ENCODE measurements at places on chromosomes 2 and 18.

DNA sequence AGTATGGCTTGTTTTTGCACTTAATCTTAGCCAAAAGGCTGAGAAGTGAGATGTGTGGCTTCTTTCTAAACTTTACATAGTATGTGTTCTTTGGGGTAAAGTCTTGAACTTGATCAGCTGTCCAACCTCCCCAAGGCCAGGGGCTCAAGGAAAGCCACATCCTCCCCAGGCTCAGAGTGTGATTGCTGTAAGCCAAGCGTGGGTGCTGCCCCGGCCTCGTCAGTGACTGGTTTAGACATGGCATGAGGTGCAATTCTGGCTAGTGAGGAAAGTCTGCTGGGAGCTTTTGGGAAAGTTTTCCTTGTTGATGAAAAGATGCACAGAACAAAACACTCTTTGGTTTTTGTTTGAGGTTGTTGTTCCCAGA is 40.2 kb downstream of the TMEM177 start:
- no peak for DNase-seq

DNA sequence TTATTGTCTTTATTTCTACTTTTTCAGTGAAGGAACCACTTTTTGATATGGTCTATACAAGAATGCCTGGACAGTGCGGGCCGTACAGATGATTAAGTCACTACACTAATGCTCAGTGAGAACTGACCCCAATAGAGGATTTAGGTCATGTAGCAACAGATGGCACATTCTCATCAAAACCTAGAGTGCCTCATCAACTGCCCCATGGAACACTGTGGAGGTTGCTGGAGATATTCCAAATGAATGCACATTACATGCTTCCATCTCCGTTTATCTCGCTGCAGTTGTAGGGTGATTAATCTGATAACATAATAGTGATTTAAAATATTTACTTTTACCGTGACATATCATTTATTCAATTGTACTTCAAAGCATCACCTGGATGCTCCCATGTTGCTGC is 41.8 kb upstream of the COPS8 start:
- no peak for DNase-seq

DNA sequence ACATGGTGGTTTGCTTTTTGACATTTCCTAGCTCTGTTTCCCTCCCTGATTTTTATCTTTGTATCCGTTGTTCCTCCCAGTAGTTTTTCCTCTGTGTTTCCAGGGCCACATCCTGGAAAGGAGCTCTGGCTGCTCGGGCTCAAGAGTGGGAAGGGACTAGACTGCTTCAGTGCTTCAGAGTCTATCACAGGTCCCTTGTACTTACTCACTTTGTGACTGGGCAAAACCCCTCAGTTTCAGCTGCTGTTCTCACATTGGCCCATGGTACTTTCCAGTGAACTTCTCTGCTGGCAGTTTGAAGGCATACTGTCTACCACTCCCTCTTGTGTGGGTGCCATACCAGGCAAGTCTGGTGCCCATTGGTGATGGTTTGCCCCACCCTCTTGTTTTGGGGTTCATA is 7.5 kb upstream of the STAMBP start:
- no peak for DNase-seq

DNA sequence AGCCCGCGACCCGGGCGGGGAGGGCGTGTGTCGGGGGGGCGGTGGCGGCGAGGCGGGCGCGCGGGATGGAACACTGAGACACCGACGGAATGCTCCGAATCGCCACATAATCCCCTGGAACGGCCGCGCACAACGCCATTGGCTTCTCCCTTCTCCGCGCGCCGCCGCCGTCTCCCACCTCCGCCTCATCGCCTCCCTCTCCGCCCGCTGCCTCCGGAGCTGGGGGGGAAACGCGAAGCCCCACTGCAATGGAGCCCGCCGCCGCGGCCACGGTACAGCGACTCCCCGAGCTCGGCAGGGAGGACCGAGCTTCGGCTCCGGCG is at the start of gene PHLPP1:
TSS of gene PHLPP1 (plus strand) at position 106 of the 323 bp plus-strand sequence. CDS start at position 249, 143 bp downstream.
- no peak for DNase-seq

- DNase-seq: no peak
Measured at GRCh38 chr2:65345631-65346030, 86.8 kb downstream of the SPRED2 start.

- DNase-seq: no peak
Measured at GRCh38 chr2:28995765-28996750, 15.0 kb downstream of the TOGARAM2 start.

- DNase-seq: no peak
Measured at GRCh38 chr2:222418739-222419138, 5.6 kb upstream of the SGPP2 start.

- no peak for DNase-seq
Measured at GRCh38 chr2:237691029-237691907, 63.9 kb downstream of the LRRFIP1 start.

GRCh38 chr2:232636788-232637420 is 3.5 kb downstream of the EFHD1 start:
- DNase-seq: no peak

- DNase-seq: no peak
Measured at GRCh38 chr18:63186520-63187222, 132.9 kb downstream of the BCL2 start.

GRCh38 chr2:18619091-18619490 is 29.7 kb upstream of the NT5C1B start:
- DNase-seq: no peak

- no peak for DNase-seq
Measured at GRCh38 chr18:75810961-75811551, 383.6 kb upstream of the SMIM21 start.

DNA sequence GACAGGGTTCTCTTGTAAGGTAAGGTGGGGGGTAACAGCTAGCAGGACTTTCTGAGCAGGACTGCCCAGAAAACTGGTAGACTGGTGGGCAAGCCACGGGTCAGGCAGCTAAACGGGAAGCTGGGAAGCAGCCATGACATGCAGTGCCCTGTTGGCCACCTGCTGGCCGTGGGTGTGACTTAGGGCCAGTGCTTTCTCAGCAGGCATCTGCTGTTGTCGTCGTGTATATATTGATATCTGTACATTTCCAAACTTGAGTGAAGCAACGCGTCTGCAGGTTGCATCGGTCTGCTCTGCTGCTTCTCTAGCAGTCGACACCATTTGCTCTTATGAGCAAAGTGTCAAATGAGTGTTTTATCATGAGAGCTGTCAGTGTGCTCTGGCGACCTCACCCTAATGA is 31.0 kb downstream of the COA5 start:
- DNase-seq: no peak

GRCh38 chr2:104944495-104944894 is 90.6 kb downstream of the POU3F3 start:
- peak; percentile 56 for DNase-seq

DNA sequence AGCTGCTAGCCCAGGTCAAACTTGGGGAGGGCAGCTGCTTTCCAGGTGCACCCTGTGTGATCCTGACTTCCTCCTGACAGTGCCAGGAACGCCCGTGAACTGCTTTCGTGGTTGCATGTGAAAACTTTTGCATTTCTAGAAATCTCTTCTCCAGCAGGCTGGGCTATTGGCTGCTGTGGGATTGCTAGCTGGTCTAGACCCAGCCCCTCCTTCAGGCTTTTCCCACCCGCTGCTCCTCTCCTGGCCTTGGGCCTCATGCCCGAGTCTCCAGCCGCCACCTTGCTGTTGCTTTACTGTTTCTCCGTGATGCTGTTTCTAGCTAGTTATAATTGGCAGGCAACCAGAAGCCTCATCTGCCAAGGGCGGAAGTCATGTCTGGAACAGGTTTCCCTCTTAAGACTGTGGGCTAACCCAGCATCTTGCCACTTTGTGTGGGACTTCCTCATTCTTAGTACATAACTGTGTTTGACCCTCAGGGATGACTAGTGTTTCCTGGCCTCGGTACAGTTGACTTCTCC is 27.0 kb upstream of the MGAT4A start:
- peak; percentile 70 for DNase-seq

DNA sequence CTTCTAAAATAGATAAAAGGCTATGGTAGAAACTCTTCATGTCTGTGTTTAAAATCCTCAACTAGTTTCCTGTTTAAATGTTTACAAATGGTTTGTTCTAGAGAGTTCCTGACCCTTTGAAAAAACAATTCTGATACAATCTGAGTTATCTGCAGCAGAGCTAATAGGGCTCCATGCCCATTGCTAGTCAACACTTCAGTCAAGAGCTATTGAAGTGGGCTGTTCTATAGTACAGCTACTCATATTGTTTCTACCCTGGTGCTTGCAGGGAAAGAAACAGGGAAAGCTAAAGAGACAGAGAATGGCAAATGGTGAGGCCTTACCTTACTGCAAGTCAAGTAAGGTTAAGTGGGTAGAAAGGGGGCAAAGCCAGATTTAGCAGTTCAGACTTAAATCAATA is 112.3 kb upstream of the CAVIN2 start:
- DNase-seq: no peak

GRCh38 chr2:239832490-239833268 is 192.5 kb downstream of the NDUFA10 start:
- no peak for DNase-seq

DNA sequence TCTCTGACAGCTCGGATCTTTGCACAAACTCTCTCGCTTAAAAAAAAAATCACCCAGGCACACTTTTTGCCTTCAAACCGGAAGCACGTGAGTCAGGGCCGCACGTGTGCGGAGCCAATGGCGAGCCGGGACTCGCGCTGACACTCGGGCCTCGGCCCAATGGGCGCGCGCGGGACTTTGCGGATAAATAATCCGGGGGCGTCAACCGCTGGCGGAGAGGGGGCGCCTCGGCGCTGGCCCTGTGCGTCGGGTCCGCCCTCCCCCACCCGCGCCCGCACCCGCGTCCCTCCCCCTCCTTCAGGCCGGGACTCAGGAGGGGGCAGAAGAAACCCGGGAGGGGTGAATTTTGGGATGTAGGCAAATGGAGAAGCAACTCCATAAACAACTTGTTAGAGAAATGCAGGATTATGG is 319 bp upstream of the EN1 start:
- no peak for DNase-seq

DNA sequence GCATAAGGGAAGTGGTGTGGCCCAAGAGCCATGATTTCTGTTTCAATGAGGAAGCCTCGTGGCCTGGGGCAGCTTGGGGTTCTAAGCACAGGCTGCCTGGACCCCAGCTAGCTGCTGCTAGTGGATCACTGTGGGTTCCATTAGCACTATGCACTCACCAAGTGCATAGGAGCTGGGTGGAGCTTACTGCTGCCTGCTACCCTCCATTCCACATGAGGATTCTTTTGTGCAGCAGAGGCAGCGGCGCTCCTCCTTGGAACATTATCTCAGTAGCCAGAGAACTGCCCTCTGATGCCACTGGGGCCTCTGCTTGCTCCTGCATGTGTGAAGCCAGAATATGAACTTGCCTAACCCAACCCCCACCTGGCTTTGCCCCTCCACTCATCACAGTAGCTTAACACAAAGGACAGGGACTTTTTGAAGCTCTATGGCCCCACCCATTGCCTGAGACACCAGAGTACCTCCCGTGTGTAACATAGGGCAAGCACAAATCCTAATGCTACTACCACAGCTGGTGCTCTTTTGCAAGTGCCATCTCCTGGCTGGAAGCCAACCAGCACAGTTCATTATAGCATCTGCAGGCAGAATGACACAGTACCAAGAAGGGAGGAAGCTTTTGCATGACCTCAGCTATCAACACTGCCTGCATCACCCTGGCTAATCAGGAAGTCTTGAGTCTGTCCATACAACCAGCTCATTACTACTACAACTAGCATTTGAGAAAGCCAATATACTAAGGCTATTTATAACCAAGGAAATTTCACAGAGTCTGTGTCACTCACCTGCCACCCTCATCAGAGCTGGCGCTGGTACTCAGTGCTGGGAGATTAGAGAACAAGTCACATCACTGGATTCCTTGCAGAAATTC is 297.0 kb upstream of the GULP1 start:
- DNase-seq: peak; percentile 49

GRCh38 chr18:77208964-77209363 is 40.7 kb upstream of the GALR1 start:
- DNase-seq: peak; percentile 14

DNA sequence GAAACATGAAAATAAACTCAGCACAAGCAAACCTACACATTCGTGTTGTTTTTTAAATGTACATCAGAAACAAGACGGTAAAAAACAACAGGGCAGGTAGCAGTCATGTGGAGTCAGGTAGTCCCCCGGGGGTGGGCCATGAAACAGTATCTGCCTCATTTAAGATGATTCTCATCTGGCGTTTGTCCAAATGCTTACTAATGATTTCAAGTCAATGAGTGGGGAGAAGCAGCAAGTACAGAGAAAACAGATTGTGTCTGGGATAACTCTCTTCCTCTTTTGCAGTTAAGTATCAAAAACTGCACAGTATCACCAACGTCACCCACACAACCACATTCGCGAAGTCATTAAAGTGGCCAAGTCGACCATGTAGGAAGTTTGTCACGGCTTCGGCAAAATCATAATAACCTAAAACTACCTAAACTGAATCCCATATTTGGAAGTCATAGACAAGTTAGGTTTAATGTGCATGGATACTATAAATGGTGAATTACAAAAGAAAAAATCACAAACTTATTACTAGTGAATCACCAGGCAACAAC is 1.3 kb downstream of the LAPTM4A start:
- DNase-seq: peak; percentile 7

DNA sequence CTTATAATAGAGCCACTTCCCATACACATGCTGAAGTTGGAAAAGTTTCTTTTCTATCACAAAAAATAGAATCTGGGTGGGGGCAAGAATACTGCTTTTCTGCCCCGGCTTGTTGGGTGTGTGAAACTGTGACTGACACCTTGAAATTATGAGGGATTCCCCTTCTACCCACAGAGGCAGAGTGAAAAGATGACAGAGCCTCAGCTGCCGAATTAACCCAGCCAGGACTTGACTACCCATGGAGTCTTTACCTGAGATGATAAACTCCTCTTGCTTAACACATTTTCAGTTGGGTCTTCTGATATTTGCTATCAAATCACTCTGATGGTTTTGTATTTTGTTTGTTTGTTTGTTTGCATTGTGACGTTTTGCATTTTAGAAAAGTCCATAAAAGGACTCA is 66.0 kb upstream of the PMAIP1 start:
- DNase-seq: no peak

GRCh38 chr2:113213061-113213930 is 39.5 kb downstream of the PSD4 start:
- DNase-seq: no peak
